ENCODE measurements at places on chromosomes 11 and 22.

DNA sequence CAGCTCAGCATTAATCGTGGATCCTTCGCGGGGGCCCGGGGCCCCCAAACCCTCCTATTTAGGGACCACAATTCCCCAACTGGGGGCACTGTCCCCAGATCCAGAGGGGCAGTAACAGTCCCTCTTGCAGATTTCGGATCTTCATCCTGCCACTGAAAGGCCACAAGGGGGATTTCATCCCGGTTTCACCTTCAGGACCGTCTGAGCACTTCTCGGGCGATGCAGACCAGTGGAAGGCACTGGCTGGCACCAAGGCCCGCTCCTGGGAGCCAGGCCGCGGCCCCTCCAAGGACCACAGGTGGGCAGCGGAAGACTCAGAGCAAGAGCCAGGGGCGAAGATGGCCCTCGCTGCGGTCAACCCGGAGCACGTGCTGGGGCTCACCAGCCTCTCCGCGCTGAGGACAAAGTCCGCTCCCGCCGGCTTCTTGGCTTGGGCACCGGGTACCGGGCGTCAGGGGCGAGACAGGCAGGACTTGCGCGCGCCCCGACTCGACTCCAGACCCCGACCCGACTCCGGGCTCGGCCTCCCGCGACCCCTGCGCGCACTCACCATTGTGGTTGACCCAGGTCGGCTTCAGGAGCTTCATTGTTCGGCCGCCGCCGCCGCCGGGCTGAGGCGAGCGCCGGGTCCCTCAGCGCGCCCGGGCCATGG, 517 bp downstream of the HIRA start:
- peak; percentile 34 for DNase-seq

GRCh38 chr22:38860283-38861169, 11.5 kb downstream of the CBX6 start:
- no peak for DNase-seq

DNA sequence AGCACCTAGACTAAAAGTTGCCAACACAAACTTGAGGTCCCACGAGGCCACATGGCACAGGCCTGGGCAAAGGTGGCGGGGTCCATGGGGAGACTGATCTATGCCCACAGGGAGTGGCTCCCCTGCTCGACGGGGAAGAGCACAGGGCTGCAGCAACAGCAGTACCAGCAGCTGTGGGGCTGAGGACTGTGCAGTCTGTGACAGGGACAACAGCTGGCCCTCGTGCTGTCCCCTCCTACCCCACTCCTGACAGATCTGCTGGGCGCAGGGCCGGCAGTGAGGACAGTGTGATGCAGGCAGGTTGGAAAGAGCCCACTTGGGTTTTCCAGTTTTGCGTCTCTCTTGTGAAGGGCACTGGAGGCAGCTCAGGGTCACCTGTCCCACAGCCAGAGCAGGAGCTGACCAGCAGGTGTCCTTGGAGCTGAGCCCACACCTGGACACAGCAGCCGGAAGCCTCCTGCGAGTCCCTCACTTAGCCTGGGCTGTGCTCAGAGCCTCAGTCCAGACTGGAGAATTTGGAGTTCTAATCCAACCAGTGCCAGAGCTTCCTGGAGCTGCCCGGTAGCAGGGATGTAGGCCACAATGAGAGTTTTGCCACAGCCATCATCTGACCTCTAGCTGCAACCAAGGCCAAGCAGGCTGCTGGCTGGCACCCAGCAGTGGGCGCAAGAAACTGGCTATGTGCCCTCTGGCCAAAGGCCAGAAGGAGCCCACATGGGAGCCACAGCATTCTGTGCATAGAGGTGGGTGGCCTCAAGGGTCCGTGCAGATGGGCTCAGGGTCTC, 3.6 kb upstream of the GAS2L1 start:
- DNase-seq = no peak

GRCh38 chr11:66420671-66421476, at the start of gene NPAS4:
TSS of gene NPAS4 (plus strand) at chr11:66421035. CDS start at chr11:66421180, 145 bp downstream.
- DNase-seq = peak; percentile 9

DNA sequence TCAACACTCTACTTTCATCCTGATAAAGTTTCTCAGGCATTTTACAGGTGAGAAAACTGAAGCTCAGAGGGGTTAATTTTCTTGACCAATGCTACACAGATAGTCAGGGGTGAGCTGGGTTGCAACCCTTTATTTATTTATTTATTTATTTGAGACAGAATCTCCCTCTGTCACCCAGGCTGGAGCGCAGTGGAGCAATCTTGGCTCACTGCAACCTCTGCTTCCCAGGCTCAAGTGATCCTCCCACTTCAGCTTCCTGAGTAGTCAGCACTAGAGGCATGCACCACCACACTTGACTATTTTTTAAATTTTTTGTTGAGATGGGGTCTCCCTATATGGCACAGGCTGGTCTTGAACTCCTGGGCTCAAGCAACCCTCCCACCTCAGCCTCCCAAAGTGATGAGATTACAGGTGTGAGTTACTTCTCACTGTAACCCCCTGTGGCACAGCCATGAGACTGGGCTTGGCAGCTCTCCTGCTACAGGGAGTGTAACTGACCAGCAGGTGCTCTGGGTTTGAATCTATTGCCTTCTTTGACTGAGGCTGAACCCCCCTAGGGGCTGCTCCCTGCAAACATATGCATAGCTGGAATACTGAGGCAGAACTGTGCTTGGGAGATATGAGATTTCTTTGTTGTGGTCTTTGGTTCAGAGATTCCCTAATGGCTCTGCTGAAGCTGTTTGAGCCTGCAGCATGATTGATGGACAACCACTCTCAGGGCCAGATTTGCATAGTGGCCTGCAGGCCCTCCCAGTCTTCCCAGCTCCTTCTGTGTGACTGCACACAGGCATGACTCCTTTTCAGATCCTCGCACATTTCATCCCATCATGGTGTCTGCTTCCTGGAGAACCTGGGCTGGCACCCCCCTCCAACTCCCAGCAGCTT, 6.1 kb downstream of the C11orf96 start:
- no peak for DNase-seq

GRCh38 chr11:109968299-109968698, 124.9 kb upstream of the ZC3H12C start:
- no peak for DNase-seq

DNA sequence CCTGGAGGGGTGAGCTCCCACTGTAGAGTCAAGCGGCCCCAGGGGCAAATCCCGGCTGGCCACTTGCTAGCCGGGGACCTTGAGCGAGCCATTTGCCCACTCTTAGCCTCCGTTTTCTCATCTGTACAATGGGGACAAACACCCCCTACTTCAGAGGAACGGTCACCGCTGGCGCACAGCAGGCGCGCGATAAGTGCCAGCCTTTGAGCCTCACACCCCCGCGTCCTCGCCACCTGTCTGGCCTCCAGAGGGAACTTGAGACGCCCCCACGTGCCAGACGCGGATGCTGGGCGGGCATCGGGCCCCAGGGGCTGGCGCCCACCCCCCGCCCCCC, 72.6 kb upstream of the TCF20 start:
- DNase-seq = no peak

- no peak for DNase-seq
Measured at GRCh38 chr11:72630104-72630852, 43.9 kb downstream of the PDE2A start.

GRCh38 chr11:85903406-85903805, 48.2 kb downstream of the CCDC83 start:
- DNase-seq = no peak

GRCh38 chr22:25146307-25146706, 53.4 kb upstream of the CRYBB3 start:
- no peak for DNase-seq

DNA sequence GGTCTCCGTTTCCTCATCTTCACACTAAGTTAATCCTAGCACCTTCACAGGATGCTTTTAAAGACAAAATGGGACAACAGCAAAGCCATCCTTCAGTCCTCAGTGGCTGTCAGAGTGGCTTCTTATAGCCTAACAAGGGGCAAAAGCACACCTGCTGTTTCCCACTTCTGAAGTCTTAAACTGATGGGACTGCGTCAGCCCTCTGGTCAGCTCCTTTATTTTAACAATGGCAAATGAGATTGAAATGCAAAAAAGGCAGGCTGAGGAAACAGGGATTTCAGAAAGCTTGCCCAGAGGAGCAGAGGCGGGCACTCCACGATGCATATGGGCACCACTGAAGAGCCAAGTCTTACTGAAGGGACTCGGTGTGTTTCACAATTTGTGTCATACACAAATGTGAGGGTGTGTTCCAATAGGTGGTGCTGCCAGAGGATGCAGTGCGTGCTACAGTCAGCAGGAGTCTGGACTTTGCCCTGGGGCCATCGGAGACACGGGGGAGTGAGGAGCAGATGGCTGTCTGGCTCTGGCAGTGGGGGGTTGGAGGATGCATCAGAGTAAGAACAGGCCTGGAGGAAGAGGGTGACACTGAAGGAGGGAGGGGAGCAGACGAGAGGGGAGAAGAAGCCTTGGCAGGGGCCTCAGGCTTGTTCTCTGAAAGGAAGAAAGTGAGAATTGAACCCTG, 47.3 kb downstream of the TENM4 start:
- DNase-seq = no peak

All from activated naive CD8-positive, alpha-beta T cell treated with anti-CD3 and anti-CD28 coated beads for 36 hours (primary cell).